Muscle of arm (tissue), 14 donors: ENCODE measurements at places on chromosomes 1 and 21. TPM values are rescaled to one million over a fixed set of nuclear protein-coding genes. Genes with fewer than 3 reads are reported as not detected.

- peak; percentile 96 for DNase-seq
Measured at GRCh38 chr1:112619518-112620376, at the start of gene CAPZA1. CAPZA1 (plus strand) TSS chr1:112619832; CDS start chr1:112619845, 13 bp downstream.

DNA sequence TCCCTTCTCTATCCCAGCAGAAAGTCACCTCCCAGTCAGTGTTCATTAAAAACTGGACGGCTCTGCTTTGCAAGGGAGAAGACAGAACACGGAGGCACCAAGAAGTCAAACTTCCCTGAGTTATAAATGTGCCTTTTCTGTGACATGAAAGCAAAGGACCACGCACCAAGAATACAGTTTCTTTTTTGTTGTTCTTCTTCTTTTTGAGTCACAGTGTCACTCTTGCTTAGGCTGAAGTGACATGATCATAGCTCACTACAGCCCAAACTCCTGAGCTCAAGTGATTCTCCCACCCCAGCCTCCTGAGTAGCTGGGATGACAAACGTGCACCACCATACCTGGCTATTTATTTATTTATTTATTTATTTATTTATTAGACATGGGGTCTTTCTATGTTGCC lies 22.7 kb downstream of the GLUL start:
- no peak for DNase-seq

The VASH2 gene
- 67.4 TPM for polyA plus RNA-seq

The DNASE2B gene
- 0.27 TPM for polyA plus RNA-seq

The RNF186 gene
- polyA plus RNA-seq, result not detected

DNA sequence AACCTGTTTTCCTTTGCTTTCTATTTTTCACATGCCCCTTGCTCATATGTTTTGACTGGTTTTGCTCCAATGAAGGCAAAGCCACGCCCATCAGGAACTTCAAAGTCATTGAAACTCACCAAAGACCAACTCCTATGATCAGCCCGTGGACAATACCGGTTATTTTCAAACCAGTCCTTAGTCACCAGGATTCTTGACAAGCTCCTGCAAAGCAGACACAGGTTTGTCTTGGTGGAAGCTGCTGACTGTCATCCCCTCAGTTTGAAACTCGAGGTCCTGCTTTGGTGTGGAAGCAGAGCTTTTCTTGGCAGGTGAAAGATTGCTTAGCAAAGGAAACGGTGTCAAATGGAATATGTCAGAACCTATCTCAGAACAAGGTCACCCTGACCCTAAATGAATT lies 384.7 kb upstream of the CXADR start:
- no peak for DNase-seq

DNA sequence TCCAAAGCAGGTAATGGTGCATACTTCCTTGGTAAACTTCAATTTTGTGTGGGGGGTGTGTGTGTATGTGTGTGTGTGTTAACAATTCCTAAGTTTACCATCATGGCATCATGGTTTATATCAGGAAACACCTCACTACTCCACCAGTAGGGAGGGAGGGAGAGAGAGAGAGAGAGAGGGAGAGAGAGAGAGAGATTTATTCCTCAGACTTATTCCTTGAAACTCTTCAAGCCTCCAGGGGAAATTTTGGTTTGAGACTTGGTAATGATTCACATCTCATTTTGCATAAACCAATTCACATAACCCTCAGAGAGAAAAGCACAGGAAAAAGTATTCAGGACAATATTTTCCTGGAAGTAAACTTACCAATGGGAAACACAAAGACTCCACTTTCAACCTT lies 115.0 kb downstream of the TTLL7 start:
- DNase-seq, result no peak

The NSUN4 gene
- 15.6 TPM for polyA plus RNA-seq

- DNase-seq, result no peak
Measured at GRCh38 chr1:45079533-45079932, 67.5 kb downstream of the UROD start.

The TLR5 gene
- 5.0 TPM for polyA plus RNA-seq

DNA sequence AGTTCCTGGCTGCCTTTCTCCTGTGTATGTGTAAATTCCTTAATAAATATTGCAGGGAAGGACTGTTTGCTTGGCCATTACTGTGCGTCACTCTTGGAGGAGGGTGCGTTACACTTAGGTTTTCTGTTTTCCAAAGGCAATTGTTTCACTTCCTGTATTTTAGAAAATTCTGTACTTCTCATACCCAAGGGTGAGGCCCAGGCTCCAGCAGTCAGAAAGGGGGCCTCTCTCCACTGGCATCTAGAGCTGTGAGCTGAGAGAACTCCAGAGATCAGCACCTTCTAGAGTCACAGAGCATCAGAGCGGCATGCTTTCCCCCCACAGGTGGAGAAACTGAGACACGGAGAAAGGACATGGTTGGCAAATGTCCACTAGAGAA lies 27.0 kb upstream of the ZFP69B start:
- no peak for DNase-seq

The CRYBG2 gene
- not detected for polyA plus RNA-seq

GRCh38 chr1:165371588-165372225 lies 15.2 kb upstream of the LMX1A start:
- no peak for DNase-seq

GRCh38 chr1:183199304-183199703 lies 13.2 kb downstream of the LAMC2 start:
- no peak for DNase-seq

The ZNF692 gene
- 34.5 TPM for polyA plus RNA-seq

The PTGFR gene
- 24.4 TPM for polyA plus RNA-seq

DNA sequence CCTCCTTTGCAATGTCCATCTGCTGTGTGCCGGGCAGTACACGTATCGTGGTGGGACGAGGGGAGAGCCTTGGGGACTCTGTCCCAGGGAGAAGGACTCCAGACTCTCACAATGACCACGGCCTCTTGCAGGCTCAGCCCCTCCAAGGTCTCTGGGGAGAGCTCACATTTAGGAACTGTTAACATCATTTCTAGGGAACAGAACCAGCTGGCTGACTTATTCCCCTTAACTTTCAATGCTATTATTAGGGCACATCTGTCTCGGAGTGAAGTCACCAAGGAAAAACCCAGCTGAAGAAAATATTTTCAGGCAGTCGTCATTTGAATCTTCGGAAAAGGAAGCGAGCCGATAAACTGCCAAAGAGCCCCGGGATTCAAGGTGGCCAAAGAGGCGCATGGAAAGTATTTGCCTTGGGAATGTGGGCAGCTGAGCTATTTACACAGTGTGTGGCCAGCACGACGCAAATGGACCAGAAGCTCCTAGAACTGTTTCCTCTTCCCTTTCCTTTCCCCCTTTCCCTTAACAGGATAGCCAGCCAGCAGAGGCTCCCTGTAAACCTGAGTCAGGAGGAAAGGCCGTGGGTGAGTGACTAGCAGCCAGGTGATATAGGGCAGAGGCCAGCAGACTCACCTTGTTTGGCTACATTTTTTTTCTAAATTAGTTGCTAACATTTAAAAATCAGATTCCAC lies 74.5 kb downstream of the ITPKB start:
- peak; percentile 96 for DNase-seq

The FAM177B gene
- polyA plus RNA-seq, result 0.18 TPM

DNA sequence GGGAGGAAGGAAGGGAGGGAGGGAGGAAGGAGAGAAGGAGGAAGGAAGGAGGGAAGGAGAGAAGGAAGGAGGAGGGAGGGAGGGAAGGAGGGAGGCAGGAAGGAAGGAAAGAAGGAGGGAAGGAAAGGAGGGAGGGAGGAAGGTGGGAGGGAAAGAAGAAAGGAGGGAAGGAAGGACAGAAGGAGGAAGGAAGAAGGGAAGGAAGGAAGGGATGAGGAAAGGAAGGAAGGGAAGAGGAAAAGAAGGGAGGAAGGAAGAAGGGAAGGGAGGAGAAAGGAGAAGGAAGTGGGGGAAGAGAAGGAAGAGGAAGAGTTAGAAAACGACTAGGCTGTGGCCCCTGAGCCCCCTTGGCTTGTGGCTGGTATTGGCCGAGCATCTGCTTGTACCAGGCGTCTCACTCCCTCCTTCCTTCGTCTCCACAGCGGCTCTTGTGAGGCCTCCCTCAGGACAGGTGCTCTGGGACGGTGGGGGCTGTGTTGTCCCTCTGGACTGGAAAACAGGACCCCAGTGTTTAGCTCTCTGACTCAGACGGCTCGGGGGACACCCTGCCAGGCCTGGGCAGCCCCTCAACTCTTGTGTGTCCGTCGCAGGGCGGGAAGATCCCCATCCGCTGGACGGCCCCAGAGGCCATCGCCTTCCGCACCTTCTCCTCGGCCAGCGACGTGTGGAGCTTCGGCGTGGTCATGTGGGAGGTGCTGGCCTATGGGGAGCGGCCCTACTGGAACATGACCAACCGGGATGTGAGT lies 36.2 kb upstream of the C1QA start:
- no peak for DNase-seq

DNA sequence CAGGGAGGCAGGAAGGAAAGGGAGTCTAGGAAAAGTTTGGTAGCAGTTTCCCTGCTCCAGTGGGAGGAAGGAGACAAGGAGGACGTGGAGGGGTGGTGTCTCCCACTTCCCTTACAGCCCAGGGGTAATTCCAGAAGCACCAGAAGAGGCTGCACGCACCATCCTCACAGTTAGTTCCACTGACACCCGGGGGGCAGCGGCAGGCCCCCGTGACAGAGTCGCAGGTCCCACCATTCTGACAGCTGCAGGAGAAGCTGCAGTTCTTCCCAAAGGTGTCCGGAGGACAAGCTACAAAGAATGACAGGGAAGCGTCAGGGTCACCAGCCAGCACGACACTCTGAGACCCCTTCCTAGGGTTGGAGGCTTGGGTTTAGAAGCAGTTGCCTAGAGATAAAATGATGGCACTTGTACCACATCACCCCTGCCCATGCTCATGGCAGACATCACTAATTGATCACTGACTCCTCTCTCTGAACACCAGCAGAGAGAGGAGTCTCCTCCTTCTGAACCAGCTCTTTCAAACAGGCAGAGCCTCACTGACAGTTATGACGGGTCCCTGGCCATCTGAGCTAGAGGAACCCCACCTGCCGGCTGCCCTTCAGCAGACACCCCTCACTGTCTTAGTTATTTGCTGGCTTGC lies 53.3 kb downstream of the ARHGEF16 start:
- DNase-seq, result no peak

GRCh38 chr1:177945943-177946650 lies 23.8 kb downstream of the SEC16B start:
- DNase-seq, result peak; percentile 46

- DNase-seq, result peak; percentile 50
Measured at GRCh38 chr1:226737819-226738420, 1.2 kb downstream of the ITPKB start.

- no peak for DNase-seq
Measured at GRCh38 chr1:237672748-237673147, 218.0 kb downstream of the ZP4 start.

DNA sequence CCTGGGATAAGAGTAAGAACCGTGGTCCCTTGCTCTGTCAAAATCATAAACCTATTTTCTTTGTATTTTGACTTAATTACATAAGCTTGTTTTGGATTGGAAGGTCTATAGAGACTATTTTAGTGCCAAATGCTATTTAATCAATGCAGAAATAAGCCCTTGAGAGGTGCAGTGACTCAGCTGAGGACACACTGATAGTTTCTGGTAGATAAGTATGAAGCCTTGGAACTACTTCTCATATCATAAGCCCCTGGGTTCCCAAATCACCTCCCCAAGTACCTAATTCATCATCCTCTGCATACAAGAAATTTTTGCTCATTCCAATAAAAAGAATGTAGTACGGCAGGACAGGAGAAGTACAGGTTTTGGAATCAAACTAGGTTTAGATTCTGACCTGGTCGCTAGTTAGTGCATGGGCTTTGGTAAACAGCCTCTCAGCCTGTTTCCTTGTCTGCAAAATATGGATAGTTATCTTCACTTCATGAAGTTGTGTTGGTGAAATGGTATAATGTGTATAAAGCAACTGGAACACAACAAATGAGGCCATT lies 3.3 kb upstream of the CD55 start:
- no peak for DNase-seq

The CC2D1B gene
- polyA plus RNA-seq, result 24.3 TPM

- DNase-seq, result no peak
Measured at GRCh38 chr1:80629304-80629837, 1171.4 kb upstream of the ADGRL2 start.

The PALMD gene
- 116 TPM for polyA plus RNA-seq

- no peak for DNase-seq
Measured at GRCh38 chr1:18819986-18820790, 39.3 kb downstream of the TAS1R2 start.

GRCh38 chr1:154772606-154773506 lies 97.2 kb downstream of the KCNN3 start:
- DNase-seq, result no peak
